Breast epithelium (tissue), 4 donors: ENCODE measurements at places on chromosomes 7 and 10.

GRCh38 chr7:130872756-130873448, 138.9 kb upstream of the KLF14 start:
- no peak for DNase-seq

GRCh38 chr10:78964952-78965633, 103.7 kb upstream of the ZMIZ1 start:
- DNase-seq, result peak; percentile 86

GRCh38 chr10:126470991-126471390, 82.7 kb upstream of the ADAM12 start:
- DNase-seq, result no peak

DNA sequence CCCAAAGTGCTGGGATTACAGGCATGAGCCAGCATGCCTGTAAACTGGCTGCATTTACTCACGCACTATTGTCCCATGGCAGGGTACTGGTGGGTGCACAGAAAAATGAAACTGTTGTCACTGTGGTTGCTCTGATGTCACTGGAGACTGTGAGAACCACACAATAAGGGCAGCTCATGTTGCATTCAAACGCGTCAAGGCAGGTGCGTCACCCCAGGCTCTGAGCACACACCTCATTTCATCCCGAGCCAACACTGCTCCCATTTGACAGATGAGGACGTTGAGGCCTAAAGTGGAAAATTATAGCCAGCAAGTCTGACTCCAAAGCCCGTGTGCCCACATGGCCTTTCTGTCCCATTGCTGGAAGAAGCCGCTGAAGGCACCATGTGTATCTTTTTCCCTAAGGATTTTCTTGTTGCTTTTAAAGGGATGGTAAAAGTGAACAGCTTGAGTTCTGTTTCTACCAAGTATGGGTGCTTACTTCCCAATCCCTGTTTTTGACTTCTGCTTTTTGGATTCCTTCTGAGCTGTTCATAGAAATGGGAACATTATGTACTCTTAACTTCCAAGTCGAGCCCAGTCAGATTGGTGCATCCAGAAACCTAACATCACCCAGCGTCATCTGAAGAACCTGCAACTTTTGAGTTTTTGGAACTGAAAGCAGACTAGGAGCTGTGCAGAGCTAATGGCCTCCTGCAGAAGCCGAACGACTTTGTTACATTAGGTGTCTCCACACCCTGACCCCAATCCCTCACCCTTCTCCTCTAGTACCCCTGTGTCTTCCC, 60.1 kb upstream of the CARD11 start:
- DNase-seq, result no peak

DNA sequence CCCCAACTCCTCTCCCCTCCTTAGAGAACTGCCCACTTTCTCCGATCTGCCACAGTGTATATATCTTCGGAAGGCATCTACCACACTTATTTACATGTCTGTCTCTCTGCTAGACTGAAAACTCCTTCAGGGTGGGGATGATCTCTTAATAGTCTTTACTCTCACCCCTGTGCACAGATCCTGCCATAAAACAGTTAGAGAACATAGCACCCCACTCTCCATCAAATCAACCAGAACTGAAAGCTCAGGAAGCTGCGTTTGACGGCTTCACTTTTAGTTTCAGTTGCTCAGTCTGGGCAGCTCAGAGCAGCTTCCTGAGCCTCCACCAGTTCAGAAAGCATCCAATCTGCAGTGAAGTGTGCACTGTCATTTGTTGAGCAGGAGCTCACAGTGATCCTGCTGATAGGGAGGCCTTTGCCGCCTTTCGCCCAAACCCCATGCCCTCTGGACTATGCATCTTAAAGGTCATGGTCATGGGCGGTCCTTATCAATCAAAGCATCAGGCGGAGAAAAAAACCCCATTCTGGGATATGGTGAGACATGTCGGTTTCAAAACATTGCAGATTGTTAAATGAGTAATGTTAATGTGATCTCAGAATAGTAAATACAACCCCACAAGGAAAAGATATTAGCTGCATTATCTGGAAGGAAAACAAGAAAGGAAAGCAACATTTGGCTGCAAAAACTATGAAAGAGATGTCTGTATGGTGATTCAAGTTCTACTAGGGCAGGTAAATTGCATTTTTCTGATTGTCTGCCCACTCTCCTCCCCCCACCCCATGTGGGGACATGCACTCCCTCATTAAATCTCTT, 167.1 kb upstream of the ADO start:
- no peak for DNase-seq

- no peak for DNase-seq
Observed at GRCh38 chr7:85510287-85510686, 323.4 kb upstream of the SEMA3D start.

GRCh38 chr7:38027884-38028455, 107.5 kb downstream of the EPDR1 start:
- no peak for DNase-seq

GRCh38 chr7:147012666-147013065, 896.1 kb downstream of the CNTNAP2 start:
- DNase-seq, result no peak

DNA sequence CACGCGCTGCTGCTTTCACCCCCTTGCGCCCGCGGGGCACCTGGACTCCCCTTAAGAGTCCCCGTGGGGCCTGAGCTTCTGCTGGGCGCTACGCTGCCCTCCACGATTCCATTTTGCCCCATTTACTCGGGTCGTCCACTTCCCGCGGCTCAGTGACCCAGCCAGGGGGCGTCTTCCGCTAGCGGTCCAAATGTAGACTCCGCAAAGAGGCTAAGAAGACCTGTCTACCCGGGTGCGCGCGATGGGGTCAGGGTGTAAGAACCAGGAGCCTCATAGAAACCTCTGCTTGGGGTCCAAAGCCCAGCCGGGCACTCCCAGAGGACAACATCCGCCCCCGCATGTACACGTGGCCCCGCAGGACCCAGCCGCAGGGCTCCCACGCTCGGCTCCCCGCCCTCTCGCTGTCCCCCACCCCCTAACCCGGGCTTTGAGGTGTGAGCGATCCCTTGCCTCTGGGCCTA, 5.2 kb upstream of the HMX2 start:
- no peak for DNase-seq

- DNase-seq, result peak; percentile 39
Observed at GRCh38 chr10:48655411-48656240, 29.0 kb upstream of the WDFY4 start.

DNA sequence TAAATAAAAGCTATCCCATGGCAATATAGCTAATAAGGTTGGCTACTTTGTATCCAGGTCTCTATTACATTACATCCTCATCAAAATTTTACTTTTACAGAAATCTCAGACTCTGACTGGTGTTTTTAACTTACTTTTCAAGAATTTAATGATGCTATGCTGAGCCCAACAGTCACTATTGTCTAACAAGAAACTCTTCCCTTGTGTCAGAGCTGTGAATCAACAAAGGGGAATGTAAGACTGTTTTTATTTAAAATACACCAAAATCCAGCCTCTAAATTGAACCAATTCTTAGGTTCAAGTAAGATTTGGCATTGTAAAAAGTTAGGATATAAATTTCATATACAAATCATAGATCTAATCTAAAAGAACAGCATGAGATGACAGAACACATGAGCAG, 7.0 kb downstream of the RTKN2 start:
- no peak for DNase-seq

GRCh38 chr10:131654471-131655087, 246.2 kb upstream of the PPP2R2D start:
- DNase-seq, result no peak

- no peak for DNase-seq
Observed at GRCh38 chr7:66497346-66497745, 131.3 kb upstream of the KCTD7 start.

- no peak for DNase-seq
Observed at GRCh38 chr10:103854265-103854685, 1.1 kb downstream of the SH3PXD2A start.

- DNase-seq, result no peak
Observed at GRCh38 chr10:14613588-14613920, 161.1 kb downstream of the FAM107B start.

DNA sequence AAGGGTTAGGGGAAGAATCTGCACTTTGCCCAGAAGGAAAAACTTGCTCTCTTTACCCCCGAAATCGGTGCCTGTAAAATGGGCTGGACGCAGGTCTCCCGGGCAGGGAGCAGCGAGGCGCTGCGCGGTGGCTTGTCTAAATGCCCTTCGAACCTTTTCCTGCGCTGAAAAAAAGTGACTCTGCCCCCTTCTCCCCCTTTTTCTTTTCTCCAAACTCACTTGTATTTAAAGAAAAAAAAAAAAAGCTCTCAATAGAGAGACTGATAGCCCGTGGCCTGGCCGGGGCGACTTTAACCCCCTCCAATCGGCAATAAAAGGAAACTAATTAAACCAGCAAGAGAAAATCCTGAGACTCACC, 286 bp downstream of the SP8 start:
- DNase-seq, result no peak

GRCh38 chr10:59225211-59225610, 48.8 kb downstream of the PHYHIPL start:
- DNase-seq, result no peak

- DNase-seq, result no peak
Observed at GRCh38 chr10:929960-930624, 1.4 kb downstream of the LARP4B start.

DNA sequence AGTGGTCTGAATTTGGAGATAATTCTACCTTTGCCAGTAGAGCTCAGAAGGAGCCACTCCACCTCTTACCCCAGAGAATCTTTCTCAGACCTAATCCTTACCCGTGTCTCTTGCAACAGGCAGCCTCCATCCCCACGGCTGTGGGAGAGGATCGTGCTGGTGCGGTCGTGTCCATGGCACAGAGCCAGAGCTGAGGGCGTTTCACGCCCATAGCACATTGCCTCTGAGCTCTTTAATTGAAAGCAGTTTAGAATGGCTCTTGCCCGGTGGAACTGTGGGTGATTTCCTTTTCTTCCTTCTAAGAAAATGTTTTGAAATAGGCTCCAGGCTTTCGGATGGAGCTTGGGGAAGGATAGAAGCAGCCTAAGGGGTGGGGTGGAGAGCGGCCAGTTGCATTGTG, 41.5 kb downstream of the PRF1 start:
- no peak for DNase-seq

GRCh38 chr7:17846935-17847334, 93.4 kb downstream of the SNX13 start:
- no peak for DNase-seq

- DNase-seq, result peak; percentile 41
Observed at GRCh38 chr10:80171248-80171660, 34.1 kb downstream of the ANXA11 start.

DNA sequence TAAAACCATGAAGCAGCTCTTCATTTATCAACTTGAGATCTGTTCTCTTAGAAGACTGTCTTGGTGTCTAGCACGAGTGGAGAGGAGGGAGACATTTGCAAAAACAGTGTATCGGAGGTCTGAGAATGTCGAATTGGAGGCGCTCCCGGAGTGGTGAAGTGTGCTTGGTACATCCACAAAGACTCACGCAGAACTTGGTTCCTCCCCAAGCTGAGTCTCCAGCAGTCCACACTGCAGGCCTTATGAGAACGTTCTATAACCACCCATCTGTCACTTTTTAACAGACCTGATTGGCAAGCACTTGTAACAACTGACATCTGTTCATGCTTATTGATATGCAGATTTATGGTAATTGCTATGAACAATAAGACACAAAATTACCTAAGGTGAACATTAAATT, 261.6 kb downstream of the CELF2 start:
- DNase-seq, result no peak

- no peak for DNase-seq
Observed at GRCh38 chr10:61992671-61993668, 91.5 kb downstream of the ARID5B start.

GRCh38 chr7:767580-767940, 40.5 kb upstream of the PRKAR1B start:
- peak; percentile 62 for DNase-seq

- DNase-seq, result no peak
Observed at GRCh38 chr7:102944241-102944640, 31.4 kb downstream of the LRRC17 start.

- no peak for DNase-seq
Observed at GRCh38 chr7:55120501-55121198, 101.8 kb downstream of the EGFR start.

- no peak for DNase-seq
Observed at GRCh38 chr10:70932392-70933196, 44.2 kb upstream of the PCBD1 start.

DNA sequence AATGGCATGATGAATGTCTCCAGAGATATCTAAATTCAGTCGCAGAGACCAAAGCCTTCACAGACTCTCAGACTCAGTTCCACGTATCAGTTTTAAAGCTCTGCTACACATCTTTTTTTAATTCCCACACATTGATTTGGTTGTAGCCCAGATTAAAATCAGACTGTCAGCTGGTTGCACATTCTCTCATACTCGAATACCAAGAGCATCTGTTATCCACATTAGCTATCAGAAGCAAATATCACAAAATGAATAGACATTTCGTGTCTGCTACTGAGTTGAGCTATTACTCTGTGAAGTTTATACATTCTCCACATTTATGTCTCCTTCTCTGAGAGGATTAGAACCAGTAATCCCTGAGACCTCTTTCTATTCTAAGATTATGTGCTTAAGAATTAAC, 229.2 kb downstream of the GPAM start:
- DNase-seq, result no peak

DNA sequence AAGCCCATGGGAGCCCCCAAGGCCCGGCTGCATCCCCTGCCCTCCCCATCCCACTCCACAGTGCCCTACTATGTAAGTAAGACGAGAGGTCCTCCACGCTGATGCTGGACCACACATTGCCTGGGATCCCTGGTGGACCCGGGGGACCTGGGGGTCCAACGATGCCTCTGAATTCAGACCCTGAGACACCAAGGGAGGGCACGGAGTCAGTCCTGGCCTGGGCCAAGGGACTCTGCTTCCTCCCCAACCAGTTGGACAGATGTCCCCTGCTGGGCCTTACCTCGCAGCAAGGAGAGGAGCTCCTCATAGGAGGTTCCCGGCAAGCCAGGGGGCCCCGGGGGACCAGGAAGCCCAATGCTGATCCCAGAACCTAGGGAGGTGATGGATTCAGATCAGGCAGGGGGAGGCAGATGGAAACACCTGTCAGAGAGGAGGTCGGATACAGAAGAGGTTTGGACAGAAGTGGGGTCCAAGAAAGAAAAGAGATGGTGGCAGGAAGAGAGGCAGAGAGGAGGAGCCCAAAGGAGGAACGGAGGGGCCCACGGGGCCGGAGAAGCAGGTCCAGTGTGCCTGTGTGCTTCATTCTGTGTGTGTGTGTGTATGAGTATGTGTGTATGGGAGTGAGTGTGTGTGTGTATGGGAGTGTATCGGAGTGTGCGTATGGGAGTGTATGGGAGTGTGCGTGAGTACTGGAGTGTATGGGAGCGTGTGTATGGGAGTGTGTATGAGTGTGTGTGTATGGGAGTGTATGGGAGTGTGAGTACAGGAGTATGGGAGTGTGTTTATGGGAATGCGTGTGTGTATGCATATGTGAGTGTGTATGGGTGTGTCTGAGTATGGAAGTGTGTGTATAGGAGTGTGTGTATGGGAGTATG, 50.2 kb downstream of the COL17A1 start:
- no peak for DNase-seq

GRCh38 chr7:45585628-45586027, 11.5 kb downstream of the ADCY1 start:
- no peak for DNase-seq

DNA sequence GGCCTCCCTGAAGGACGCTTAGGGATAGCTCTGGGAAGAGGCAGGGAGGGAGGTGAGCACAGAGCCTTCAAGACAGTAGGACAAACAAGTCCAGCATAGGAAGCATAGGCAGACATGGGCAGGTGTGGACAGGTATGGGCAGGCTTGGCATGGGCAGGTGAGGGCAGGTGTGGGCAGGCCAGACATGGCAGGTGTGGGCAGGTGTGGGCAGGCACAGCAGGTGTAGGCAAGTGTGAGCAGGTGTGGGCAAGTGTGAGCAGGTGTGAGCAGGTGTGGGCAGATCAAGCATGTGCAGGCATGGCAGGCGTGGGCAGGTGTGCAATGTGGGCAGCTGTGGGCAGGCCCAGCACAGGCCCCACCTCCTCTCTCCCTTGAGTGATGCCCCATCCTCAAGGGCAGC, 148.8 kb upstream of the ZMIZ1 start:
- DNase-seq, result no peak
